Caco-2 (cell line): ENCODE measurements at places on chromosomes 6 and 20.

GRCh38 chr20:1566701-1567100 is 9.2 kb upstream of the SIRPD start:
- DNase-seq: no peak

- no peak for DNase-seq
These were observed 3.9 kb downstream of the PLCG1 start for GRCh38 chr20:41141153-41141815.

DNA sequence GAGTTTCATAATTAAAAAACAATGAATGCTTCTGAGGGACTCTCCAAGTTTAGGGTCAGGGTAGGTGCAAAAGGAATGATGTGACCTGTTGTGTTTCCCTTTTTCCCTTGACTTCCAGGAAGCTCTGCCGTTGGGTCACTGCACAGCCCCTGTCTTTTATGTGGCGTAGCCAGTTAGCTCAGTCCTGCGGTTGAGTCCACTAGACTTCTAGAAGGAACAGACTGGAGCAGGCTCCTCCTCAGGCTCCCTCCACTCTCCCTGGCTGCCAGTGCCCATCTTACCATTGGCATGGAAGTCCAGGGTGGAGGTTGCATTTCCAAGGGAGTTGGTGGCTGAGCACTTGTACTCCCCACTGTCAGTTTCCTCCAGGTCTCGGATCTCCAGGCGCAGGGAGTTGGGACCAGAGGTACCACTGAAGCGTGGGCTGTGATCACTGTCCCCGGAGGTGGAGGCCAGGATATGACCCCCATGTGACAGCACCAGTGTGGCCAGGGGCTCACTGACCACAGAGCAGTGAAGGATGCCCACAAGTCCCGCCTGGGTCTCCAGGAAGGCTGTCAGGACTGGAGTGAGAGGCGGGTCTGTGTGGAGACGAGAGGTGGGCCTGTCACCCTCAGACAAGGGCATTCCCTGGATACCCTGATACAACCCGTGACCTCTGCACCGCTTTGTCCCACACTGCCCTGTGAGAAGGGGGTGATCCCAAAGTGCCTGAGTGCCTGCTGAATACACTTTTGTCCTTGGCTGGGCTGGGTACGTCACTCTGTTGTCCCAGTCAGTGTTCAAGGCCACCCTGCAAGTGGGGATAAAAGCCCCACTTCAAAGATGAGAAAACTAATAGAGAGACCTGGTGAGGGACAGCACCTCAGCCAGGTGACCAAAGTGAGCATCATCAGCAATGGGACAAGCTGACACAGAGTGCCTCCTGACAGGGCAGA is 11.1 kb downstream of the SIGLEC1 start:
- DNase-seq: no peak

GRCh38 chr6:166375013-166375412 is 7.7 kb downstream of the MPC1 start:
- no peak for DNase-seq

DNA sequence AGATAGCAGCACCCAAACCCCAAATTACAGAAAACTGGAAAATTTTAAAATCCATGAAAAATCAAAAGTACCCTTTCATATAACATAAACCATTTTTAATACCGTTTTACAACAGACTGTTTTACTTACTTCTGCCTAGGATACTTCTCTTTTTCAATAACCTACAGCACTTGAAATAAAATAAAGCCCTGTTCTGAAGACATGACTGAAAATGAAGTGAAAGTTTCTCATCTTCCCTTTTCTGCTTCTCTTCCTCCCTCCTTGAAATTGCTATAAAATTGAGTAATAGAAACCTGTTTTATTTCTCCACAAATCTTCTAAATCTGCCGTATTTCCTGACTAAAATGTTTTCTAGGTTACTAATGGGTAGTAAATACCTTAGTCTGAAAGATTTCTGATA is 20.3 kb downstream of the MMS22L start:
- DNase-seq: no peak

DNA sequence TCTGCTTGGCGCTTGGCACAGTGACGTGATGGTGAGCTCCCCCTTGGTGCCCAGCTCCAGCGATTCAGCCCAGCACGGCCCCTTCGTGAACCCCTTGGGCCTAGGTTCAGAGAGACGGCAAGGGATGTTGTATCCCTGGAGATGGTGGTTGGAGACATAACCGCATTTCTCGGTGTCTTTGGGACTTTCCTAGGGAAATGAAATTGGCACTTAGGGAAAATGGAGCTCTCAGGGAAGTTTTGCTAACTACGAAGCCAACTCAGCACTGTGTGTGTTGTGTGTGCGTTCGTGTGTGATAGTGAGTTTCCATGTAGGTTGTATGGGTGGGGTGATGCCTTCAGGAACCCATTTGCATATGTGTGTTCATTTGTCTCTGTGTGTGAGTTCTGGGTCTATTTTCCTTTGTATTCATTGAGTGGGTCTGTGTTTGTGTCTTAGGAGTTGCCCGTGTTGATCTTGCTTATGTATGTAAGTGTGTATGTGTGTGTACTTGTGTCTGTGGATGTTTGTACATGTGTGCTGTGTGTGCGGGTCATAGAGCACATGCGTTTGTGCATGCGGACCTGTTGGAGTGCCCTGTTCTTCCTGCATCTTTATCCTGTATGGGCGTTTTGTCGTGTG is 46.4 kb downstream of the HNF4A start:
- DNase-seq: no peak

- DNase-seq: no peak
These were observed 116.5 kb downstream of the MAP3K4 start for GRCh38 chr6:161107779-161108730.

DNA sequence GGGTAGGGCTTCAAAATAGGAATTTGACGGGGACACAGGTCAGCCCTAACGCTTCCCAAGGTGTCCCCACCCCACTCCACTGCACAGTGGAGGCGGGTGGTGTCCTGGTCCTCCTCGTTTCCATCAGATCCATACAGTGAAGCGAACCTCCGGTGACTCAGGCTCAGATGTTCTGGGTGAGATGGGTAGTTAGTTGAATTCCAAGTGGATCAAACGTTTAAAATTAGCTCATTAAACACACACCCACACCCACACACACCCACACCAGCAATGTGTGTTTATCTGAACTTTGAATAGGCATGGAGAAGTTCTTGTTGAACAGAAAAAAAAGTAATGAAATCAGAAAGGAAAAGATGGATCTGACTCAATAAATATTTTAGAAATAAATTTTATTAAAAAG is 58.9 kb downstream of the CDH4 start:
- no peak for DNase-seq

- DNase-seq: no peak
These were observed 174.9 kb downstream of the QKI start for GRCh38 chr6:163589387-163589786.
